ENCODE measurements at places on chromosomes 5 and 9.

DNA sequence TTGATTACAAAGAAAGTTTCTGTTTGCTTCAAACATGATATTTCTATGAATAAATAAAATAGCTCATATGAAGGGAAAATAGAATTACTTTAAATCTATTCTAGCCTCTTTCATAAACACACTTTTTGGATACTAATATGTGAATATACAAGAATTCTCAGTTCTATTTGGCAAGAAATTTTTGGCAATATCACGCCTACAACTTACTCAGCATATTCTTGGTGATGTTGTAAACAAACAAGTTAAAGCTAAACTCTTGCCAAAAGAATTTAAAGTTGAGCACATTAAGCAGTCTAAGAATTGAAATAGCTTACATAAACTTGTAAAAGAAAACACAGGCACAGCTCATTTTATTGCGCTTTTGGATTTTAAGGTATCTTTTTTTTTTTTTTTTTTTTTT, 209.8 kb downstream of the CDH12 start:
- no peak for DNase-seq
- H3K4me3 ChIP-seq = no peak overlapping the region
- H3K27me3 ChIP-seq = no peaks in the 10 kb centered on the region
- H3K36me3 ChIP-seq = no peaks in the 10 kb centered on the region
- H3K4me1 ChIP-seq = no peaks in the 10 kb centered on the region

- H3K27me3 ChIP-seq = peaks cover 9% of the 10 kb centered on the region
- H3K36me3 ChIP-seq = no peaks in the 10 kb centered on the region
- no peak overlapping the region for H3K4me3 ChIP-seq
- H3K27ac ChIP-seq = no peak overlapping the region
- DNase-seq = no peak
These were observed 125.3 kb downstream of the PHF2 start for GRCh38 chr9:93701494-93702218.

DNA sequence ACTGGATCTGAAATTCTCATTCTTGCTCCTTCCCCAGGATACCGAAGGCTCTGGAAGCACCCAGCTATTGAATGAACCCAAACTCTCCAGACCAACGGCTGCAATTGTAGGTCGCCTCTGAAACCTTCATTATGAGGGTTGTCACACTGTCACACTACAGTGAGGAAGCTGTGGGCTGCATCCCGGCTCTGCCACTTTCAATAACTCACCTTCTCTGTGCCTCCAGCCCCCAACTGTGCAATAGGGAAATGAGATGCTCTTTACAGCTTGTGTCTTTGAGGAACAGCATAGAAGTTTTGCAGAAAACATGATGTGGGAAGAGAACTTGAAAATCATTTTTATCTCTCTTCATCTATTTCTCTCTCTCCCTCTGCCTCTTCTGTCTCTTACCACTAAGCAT, 69.6 kb upstream of the TGFBR1 start:
- H3K36me3 ChIP-seq = no peaks in the 10 kb centered on the region
- H3K27ac ChIP-seq = no peak overlapping the region
- DNase-seq = no peak
- H3K4me3 ChIP-seq = no peak overlapping the region
- peaks cover 39% of the 10 kb centered on the region for H3K4me1 ChIP-seq

- DNase-seq = no peak
- no peaks in the 10 kb centered on the region for H3K27me3 ChIP-seq
- H3K4me1 ChIP-seq = peaks cover 37% of the 10 kb centered on the region
- no peak overlapping the region for H3K4me3 ChIP-seq
- no peak overlapping the region for H3K27ac ChIP-seq
These were observed 5.8 kb downstream of the FAM219A start for GRCh38 chr9:34452568-34452967.

DNA sequence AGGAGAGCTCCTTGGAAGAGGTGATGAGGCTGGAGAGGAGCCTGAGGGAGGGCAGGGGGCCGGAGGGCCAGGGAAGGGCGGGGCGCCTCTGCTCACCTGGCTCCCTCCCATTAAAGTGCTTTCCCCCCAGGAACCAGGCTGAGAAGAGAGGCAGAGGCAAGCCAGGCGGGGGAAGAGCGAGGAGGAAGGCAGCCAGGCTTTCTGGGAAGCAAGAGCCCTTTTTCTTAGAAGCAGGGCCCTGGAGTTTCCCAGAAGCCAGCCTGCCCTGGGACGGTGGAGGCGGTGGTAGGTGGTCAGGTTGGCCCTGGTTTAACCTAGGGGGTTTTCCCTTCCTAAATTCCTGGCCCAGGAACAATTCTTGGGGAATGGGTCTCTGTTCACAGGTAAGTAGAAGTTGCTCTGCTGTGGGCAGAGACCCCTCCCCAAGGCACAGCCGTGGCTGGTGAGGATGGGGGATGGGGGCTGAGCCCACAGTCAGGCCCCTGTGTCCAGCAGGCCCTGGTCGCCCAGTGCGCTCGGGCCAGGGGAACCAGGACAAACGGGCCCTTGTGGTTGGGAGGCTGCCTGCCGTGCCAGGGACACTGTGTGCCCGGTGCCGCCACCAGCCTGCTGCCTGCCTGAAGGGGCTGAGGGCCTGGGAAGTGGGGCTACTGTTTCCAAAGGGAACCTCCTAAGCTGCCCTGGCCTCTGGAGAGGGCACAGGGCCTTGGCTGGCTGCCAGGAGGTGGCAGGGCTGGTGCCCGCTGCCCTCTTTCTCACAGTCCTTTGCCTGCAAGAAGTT, 16.6 kb upstream of the RALGDS start:
- peak overlapping the region; percentile 100 for H3K27ac ChIP-seq
- DNase-seq = no peak
- peaks cover 55% of the 10 kb centered on the region for H3K4me1 ChIP-seq
- H3K4me3 ChIP-seq = peak overlapping the region; percentile 71
- H3K27me3 ChIP-seq = no peaks in the 10 kb centered on the region

DNA sequence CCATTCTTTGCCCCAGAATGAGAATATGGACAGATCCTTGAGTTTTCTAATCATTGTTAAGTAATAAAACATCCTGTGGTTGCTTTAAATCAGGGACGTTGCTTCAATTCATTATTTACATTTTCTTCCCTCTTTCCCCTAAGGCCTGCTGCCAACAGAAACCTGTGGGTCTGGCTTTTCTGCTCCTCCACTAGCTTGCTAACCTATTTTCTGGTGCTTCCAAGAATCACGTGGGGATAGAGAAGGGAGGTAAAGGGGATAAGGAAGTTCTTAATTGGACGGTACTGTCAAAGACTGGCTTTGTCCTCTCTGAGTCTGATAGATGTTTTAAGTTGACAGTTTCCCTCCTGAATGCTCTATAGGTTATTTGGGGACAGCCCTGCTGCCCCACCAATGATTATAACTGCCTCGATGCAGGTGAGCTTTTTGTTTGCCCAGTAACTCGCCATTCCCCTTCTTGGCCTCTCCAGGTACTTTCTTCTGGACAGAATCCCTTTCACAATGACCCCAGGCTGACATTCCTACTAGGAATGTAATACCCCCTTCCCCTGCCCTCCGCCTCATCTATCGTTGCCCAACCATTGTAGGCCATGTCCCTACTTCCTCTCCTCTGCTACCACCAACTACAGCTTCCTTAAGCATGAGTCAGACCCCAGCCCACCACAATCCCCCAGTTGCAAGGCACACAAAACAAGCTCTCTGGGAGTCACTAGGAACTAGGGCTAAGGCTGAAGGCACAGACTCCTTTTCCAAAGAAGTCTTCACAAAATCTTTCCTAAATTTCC, 19.9 kb upstream of the CPEB4 start:
- H3K4me3 ChIP-seq = no peak overlapping the region
- H3K27me3 ChIP-seq = peaks cover 1% of the 10 kb centered on the region
- no peak for DNase-seq
- H3K36me3 ChIP-seq = no peaks in the 10 kb centered on the region
- no peak overlapping the region for H3K27ac ChIP-seq

DNA sequence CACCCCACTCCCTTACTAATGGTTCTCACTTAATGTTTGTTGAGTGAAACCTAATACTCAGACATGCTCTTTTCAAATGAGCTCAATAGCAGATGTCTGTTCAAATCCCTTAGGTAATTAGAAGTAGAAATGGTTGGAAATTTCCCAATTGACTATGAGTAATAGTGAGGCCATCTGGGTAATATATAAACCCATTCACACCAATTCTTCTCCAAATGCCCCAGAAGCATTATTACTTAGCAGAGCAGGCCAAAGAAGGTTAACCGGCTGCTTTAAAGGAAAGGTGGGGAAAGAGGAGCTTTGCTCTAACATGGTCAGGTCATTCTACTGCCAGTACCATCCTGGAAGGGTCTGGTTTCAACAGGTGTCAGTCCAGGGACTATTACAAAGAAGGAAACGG, 119.5 kb upstream of the MTAP start:
- H3K36me3 ChIP-seq = no peaks in the 10 kb centered on the region
- no peak overlapping the region for H3K27ac ChIP-seq
- no peaks in the 10 kb centered on the region for H3K4me1 ChIP-seq
- no peak overlapping the region for H3K4me3 ChIP-seq

DNA sequence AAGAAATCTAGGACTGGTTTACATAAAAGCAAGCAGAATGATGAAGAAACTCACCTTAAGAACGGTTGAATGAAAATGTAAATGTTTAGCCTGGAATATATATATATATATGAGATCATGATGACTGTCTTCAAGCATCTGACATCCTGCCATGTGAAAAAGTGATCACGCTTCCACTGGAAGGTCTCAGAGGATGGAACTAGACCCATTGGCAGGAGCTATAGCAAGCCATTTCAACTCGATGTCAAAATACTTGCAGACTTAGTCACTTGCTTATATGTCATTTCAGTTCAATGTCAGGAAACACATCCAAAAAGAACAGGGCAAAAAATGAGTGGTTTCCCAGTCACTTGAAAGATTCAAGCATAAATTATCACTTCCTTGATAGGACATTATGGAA, 22.2 kb upstream of the TMEM161B start:
- no peak for DNase-seq
- H3K4me3 ChIP-seq = no peak overlapping the region
- H3K27ac ChIP-seq = no peak overlapping the region
- H3K27me3 ChIP-seq = no peaks in the 10 kb centered on the region
- H3K4me1 ChIP-seq = no peaks in the 10 kb centered on the region

DNA sequence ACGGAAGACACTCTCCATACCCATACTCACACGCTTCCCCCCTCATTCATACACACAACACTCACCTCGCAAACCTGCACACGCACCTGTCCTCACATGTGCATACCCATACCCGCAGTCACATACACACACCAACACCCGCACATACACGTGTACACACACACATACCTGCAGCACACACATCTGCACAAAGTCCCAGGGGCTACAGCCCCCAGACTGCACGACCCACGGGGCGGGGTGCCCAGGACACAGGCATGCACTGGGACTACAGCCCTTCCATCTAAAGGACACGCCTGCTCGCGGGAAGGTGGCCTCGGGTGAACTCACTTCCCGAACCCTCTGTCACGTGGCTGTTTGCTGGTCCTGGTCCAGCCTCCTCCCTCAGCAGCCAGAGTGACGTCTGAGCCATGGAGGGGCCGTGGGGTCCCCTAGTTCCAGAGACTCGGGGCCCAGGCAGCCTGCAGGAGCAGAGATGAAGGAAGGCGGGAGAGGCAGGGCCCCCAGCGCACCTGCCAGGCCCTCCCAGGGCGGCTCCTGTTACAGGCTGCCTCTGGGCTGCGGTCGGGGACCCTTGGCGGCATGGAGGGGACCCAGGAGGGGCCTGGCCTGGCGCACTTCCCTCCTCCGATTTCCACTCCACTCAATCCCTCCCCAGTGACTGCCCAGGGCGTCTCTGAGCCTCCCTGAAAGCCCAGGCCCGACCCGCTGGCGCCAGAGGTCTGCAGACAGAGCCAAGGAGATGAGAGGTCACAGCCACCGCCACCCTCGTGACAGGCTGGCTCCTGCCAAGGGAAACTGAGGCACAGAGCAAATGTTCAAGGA, 8.1 kb downstream of the SLC12A7 start:
- no peaks in the 10 kb centered on the region for H3K27me3 ChIP-seq
- DNase-seq = no peak

DNA sequence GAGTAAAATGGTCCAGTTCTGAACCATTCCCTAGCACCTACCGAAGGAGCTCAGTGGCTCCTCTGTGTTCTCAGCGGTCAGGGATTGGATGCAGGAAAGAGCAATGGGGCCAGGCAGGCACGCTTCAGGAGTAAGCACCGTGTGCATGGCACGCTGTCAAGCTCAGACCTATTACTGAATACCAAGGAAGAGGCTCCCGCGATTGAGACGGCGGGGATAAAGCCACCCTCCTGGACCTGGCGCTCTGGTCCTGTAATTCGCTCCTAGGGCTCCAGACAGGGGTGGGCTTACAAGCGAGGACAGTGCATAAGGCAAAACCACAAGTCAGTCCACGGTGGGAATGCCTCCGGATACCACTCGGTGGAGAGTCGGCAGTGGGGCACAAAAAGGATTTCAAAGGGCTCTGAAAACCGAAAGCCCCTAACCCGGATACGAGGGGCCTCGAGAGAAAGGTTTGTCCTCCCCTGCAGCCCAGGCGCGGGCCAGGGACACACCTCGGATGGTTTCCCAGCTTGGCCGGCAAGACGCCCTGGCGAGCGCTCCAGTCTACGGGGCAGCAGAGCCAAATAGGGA, 988 bp downstream of the OXCT1 start:
- peaks cover 12% of the 10 kb centered on the region for H3K36me3 ChIP-seq
- H3K27me3 ChIP-seq = no peaks in the 10 kb centered on the region
- H3K27ac ChIP-seq = peak overlapping the region; percentile 87
- peaks cover 52% of the 10 kb centered on the region for H3K4me1 ChIP-seq

DNA sequence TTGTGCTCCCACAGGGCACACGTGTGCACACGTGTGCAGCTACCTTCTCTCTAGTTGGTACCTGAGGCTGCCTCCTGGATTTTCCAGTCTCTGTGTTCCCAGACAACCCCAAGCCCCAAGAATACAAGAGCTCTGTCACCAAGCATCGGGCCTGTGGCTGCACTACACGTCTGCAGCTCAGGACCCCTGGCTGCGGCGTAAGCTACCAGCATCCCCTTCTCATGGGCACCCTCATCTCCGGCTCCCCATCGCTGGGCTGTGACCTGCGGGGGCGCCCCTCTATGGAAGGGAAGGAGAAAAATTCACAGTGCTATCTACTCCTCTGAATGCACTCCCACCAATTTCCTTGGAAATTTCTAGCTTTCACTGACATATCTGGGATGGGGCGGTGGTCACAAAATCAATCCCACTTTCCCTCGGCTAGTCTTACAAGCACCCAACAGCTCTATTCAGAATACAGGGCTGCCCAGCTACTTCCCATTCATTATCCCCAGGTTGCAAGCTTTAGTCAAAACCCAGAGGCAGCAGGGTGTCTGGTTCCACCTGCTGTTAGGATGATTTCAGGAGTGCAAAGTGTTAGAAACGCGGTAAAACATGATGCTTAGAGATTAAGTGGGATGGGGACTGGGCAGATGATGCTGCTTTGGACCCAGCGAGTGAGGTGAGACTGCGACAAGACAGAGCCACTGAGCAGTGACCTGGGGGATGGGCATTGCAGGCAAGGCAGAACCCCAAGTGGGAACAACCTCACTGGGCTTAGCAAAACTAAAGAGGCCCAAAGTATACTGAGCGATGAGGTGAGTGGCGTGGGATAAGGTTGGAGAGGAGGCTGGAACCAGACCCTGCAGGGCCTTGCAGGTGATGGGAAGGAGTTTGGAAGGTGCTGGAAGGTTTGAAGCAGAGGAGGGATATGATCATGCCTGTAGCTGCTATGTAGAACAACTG, 121.7 kb downstream of the KCNIP1 start:
- H3K4me3 ChIP-seq = no peak overlapping the region
- DNase-seq = no peak
- H3K36me3 ChIP-seq = no peaks in the 10 kb centered on the region
- no peak overlapping the region for H3K27ac ChIP-seq
- H3K4me1 ChIP-seq = no peaks in the 10 kb centered on the region
